ENCODE measurements at places on chromosomes 4 and X.

DNA sequence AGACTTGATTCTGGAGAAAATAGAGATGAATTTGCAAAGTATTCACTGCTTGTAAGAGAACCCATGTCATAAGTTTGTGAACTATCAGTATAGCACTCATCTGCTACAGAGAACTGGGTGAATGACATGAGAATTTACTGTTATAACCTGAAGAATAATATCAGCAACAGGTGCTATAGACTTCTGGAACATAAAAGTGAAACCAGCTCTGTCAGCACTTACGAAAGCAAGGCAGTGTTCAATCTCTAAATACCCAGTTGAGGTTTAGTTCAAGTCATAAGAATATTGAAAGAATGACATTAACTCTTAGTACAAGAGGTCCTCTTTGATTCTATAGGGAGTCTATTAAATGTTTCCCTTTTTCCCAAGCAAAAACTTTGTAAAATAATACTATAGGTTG, 232.9 kb upstream of the ANKRD50 start:
- DNase-seq: no peak

- DNase-seq: no peak
Measured at GRCh38 chr4:145530189-145530588, 48.5 kb downstream of the SMAD1 start.

GRCh38 chrX:42219231-42219630, 295.9 kb upstream of the CASK start:
- peak; percentile 1 for DNase-seq

DNA sequence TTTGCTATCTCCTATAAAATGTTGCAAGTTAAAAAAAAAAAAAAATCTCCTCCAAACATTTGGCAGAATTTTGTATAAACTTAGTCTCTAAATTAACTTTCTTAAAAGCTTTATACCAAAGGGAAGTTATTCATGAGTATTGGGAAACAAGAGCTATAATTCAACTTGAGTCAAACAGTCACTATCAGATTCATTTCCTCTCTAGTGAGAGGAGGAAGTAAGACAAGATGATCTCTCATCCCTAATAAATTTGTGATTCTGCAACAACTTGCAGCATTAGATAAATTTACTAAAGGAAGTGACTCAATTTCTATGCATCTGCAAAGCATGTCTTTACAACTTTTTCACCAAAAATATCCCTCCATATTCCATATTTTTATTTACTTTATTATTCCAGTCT, 135.4 kb upstream of the GNPDA2 start:
- peak; percentile 36 for DNase-seq

- peak; percentile 84 for DNase-seq
Measured at GRCh38 chr4:8403173-8403753, 37.3 kb downstream of the ACOX3 start.

GRCh38 chr4:158111241-158111640, 61.6 kb downstream of the GASK1B start:
- peak; percentile 8 for DNase-seq

GRCh38 chr4:173539986-173540385, 10.0 kb upstream of the HAND2 start:
- DNase-seq: no peak

DNA sequence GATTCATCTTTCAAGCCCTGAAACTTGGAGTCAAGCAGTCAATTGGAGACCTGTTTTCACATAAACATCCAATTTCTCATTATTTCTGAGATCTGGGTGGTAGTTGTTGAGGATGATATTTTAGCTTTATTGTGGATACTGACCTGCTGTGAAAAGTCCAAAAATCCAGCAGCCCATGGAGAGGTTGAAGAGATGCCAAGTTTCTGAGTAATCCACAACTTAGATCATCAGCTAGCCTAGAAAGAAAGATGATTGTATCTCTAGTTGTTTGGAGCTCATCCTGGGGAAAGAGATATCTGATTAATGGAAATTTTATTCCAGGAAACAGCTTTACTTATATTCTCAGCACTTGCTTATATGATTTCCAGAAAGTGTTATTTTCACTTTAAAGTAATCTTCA, 48.6 kb upstream of the DCX start:
- DNase-seq: no peak

GRCh38 chr4:13710246-13710885, 82.8 kb upstream of the BOD1L1 start:
- DNase-seq: no peak

GRCh38 chr4:182224192-182224850, 18.9 kb upstream of the TENM3 start:
- DNase-seq: no peak

DNA sequence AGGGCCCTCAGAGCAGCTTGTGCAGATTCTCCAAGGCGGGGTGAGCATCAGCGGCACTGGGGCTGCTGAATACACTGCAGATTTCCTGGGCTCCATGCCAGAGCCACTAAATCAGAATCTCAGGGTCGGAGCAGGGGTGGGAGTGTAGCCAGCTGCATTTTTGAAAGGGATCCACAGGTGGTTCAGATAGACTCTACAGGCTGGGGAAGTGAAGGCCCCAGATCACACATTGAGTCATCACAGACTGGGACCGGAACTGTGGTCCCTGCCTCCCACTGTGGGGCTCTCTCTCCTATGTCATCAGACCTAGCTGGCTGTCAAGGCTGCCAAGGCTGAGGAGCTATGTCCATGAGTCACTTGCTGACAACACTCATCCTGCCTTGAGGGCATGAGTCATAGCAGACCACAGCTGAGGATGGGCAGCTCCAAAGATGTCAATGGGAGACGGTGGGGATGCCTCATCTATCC, 162.3 kb upstream of the MAMLD1 start:
- DNase-seq: peak; percentile 98

GRCh38 chrX:151711787-151712186, 4.0 kb upstream of the FATE1 start:
- DNase-seq: no peak

GRCh38 chrX:97740886-97741285, 857.2 kb downstream of the RPA4 start:
- peak; percentile 0 for DNase-seq

DNA sequence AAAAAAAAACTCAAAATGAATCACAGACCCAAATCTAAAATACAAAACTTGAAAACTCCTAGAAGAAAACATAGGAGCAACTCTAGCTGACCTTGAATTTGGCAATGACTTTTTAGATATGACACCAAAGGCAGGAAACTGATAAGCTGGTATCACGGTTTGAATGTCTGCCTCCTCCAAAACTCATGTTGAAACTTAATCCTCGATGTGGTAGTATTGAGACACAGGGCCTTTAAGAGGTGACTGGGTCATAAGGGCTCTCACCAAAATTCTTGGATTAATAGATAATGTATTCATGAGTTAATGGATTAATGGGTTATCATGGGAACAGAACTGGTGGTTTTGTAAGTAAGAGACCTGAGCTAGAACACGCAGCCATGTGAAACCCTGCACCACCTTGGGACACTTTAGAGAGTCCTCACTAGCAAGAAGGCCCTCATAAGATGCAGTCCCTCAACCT, 40.5 kb downstream of the FRYL start:
- DNase-seq: no peak

DNA sequence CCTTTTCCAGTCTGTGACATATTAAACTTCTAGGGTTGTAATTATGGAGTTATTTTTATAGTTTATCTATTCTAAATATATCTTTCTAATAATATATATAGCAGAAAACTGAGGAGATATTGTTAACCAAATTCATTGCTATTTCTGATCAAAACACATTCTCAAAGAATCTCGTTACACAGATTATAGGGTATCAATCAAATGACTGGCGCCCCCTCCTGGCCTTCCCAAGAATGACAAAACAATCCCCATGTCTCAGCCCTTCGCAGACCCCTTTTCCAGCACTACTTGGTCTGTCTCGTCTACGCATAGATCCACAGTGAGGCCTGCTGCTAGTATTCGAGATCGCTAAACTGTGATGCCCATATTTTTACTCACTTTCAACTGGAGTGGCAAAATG, 209.3 kb downstream of the GPC3 start:
- DNase-seq: no peak

DNA sequence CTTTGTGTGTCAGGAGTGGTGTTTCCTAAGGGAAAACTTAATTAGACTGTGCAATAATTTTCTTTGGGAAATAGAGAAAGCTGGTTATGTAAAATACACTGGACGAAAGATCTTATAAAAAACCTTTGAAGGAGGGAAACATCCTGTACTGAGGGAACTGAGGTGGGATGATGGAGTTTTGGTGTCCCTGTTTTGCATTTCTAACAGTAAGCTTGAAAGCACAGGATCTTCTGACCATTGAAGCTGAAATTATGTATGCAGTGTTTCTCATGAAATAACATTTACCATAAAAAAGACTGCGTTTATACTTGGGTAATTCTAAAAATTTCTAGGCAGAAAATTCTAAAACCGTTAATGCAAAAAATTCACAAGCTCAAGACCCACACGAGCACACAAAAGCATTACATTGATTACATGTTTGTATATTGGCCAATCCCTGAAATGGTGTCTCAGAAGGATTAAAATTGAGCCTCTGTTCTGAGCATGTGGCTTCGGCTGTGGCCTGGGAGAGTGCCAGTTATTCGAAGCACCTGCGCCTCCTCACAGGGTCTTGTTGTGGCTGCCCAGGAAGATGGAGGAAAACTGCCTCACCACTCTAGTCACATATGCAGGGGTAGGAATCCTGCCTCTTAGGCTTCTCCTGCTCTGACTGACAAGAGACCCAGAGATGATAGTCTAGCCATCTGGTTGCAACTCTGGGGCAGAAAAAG, 49.5 kb downstream of the JADE3 start:
- DNase-seq: no peak

DNA sequence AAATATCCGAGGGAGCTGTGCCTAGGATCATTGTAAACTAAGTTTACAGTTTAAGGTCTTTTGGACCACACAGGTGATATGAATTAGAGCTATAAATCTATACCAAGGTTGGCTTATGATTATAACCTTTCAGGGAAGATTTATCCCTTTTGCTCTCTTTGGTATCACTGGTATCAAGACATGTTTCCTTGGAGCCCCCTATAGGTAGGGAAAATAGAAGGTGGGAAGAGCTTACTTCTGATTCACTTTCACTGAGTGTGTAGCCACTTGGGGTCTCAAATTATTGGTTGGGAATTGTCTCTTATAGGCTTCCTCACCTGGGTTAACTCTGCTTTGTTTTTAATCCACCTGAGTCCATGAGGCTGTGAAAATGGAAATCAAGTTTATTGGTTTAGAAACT, 262.1 kb upstream of the NR3C2 start:
- peak; percentile 24 for DNase-seq

- DNase-seq: peak; percentile 62
Measured at GRCh38 chrX:68732906-68733493, 85.5 kb downstream of the STARD8 start.
